CD4-positive, alpha-beta T cell treated with Interleukin-17A for 4 hours (primary cell): ENCODE measurements at places on chromosomes 3 and 15.

DNA sequence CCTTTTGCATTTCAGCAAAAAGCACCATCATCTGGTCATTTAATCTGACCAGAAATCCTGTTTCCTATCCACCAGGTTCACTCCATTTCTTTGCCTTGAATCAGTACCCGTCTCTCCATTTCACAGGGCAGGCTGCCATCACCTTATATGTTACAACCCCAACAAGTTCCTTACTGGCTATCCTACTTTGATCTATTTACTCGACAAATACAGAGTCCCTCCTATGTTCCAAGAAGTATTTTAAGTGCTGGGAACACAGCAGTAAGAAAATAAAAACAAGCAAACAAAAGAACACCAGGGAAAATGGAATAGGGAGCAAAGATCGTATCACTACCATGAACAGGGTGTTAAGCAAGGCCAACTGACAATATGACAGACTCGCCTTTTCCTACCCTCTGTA, 295.2 kb upstream of the WNT5A start:
- no peak for DNase-seq

DNA sequence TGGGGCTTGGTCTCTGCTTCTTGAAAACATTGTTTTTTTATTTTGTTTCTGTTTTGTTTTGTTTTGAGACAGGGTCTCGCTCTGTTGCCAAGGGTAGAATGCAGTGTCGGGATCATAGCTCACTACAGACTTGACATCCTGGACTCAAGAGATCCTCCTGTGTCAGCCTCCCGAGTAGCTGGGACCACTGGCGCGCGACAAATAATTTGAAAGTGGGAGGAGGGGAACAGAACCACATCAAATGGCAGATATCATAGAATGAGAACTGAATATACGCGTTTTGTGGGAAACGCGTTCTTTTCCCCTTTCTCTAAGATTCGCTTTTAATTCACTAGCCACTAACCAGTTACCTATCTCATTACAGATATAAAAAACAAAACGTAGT, 641 bp upstream of the VPS13C start:
- DNase-seq: no peak

DNA sequence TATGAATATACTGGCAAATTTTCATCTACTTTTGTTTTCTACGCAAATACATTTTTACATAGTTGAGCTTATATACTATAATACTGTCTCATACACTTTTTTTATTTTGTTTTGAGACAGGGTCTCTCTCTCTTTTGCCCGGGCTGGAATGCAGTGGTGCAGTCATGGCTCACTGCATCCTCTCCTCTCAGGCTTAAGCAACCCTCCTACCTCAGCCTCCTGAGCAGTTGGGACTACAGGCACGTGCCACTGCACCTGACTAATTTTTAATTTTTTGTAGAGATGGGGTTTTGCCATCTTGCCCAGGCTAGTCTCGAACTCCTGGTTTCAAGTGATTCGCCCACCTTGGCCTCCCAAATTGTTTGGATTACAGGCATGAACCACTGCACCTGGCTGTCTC, 25.9 kb downstream of the HACL1 start:
- DNase-seq: no peak

- DNase-seq: no peak
Measured at GRCh38 chr15:27529399-27529798, 558.4 kb downstream of the GABRG3 start.

GRCh38 chr15:100569391-100569790, 32.6 kb downstream of the LINS1 start:
- no peak for DNase-seq

DNA sequence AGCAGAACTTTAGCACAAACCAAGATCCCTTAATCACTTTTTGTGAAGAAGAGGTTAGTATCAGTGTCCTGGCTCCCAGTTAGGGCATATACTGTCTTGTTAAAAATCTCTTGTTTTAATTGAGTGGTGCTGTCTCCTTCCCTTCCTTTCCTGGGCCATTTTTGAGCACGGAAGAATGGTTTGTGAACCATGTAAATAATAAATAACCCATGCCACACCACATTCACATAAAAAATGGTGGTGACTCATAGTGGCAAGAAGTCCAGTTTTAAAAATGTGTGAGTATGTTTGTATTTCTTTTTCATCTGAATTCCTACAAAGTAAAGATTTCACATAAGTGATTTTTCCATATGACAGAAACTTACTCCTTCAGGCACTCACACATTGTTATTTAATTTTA, 59.1 kb upstream of the SPRED1 start:
- DNase-seq: no peak

DNA sequence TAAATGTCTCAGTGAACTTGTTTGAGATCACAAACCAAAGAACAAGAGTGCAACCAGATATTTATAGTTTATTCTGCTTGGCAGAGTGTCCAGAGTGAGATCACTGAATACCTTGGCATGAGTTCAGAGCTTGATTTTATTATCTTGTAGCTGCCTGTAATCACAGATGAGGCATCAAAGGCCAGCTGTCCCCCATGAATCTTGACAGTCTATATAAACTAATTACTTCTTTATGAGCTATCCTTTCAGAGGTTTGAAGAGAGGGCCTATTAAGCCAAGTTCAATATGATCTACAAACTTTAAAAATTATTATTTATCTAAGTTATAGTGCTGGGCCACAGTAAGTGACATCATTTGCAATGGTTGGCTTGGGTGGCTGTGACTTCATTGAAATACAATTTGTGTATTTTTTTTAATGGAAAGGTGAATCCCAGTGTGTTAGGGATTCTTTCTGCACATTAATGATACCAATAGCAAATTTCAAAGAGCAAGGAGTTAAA, 251.5 kb downstream of the CLSTN2 start:
- no peak for DNase-seq

GRCh38 chr15:68789534-68790241, 31.0 kb downstream of the ANP32A start:
- no peak for DNase-seq

- no peak for DNase-seq
Measured at GRCh38 chr3:39638301-39638700, 170.8 kb downstream of the MOBP start.

GRCh38 chr3:57142411-57142723, 22.8 kb downstream of the IL17RD start:
- DNase-seq: no peak

GRCh38 chr3:29976871-29977270, 629.5 kb upstream of the TGFBR2 start:
- DNase-seq: no peak

GRCh38 chr3:49883998-49884397, 14.3 kb upstream of the CAMKV start:
- DNase-seq: no peak

- no peak for DNase-seq
Measured at GRCh38 chr3:30476368-30477084, 129.9 kb upstream of the TGFBR2 start.

- DNase-seq: no peak
Measured at GRCh38 chr15:61527836-61528580, 298.9 kb upstream of the RORA start.

DNA sequence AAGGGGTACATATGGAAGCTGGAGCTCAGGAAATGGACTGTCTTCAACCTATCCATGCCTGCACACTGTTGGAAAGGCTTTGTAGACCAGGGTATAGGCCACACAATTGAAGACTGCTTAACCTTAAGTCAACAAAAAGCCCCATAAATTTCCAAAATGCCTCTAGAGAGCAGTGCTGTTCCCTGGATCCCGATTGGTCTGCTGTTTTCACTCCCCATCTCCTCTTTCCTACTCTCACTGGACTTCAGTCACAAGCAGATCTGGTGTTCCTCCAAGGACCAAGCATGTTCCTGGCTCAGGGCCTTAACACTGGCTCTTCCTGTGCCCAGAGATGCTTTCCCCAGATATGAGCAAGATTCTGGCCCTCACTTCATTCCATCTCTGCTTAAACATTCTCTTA, 22.8 kb upstream of the LRRC34 start:
- no peak for DNase-seq

DNA sequence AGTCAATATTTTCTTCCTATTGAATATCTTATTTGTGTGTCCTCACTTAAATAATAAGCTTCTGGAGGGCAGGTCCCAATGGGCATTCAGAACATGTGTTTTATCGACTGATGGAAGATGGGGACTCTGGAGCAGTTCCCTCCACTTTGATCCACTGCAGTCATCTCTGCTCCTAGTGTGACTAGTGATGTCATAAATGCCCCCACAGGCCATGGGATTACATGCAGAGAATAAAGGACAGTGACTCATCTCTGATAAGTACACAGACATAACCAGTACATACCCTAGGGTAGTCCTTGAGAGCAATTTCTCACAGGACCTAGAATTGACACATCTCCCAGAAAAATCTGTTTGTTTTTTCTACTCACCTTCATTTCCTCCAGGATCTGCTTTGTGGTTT, 49.4 kb upstream of the FMN1 start:
- no peak for DNase-seq

DNA sequence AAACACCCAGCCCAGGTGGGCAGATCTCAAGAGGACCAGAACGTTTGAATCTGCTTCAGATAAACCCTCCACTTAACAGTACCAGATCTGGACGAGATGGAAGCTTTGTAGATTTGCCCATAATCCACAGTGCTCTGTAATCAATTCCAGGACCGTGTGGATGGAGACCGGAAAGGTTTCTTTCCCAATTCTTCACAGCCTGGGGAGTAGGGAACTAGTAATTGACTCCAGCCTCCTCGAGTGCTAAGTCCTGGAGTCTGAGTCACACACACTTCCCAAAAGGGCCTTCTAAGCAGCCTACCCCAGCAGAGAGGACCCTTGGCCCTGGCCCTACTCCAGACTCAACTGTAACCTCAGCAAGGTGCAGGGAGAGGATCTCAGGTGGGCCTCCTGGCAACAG, 56.2 kb upstream of the TSEN2 start:
- no peak for DNase-seq

GRCh38 chr3:1171320-1171719, 78.5 kb downstream of the CNTN6 start:
- DNase-seq: no peak
